ENCODE measurements at places on chromosomes 13 and 19.

DNA sequence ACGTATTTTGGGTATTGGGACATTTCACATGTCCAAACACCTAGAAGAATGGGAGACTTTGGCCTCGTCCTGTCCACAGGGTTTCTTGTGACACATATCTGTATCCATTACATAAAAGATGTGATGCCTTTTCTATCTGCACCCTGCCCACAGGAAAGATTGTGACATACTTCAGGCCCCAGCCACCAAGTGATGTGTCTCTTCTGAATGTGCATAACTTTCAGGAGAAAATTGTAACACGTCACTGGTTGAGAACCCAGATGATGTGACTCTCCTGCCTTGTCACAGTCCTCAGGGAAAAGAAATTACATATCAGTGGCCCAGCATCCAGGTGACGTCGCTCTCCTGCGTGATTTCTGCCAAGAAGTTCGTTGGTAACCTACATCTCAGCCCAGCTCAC lies 21.0 kb upstream of the ZNF681 start:
- DNase-seq: no peak

DNA sequence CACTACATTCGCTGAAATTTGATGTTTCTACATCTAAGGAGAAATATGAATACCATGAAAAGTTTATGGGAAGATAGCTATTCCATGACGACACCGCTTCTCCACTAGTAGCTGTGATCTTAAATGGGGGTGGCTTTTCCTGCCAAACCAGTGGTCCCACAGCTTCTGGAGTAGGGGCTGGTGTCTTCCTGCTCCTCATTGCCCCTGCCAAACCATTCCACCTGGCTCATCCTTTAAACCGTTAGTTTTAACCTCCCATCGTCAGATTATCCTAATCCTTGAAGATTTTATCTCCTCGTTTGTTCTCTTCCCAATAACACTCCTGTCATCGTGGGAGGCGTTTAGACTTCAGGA lies 568 bp upstream of the ZNF230 start:
- DNase-seq: no peak

DNA sequence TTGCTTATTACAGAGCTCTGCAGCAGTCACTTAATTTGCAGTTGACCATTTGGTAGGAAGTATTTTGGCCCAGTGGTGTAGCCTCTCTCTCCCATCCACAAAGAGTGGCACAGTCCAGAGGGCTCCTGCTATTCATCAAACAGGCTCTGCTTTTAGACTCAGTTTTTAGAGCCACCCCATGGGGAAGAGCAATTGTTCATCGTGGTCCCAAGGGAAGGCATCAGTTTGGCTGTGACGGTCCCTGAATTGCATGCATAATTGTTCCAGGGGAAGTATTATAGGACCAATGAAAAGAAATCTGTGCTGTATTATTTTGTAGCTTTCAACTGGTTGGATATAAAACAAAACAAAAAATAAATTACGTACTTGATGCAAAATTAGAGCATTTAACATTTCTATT lies 799.0 kb downstream of the DACH1 start:
- no peak for DNase-seq

GRCh38 chr13:37899753-37900152 lies 30.2 kb upstream of the TRPC4 start:
- DNase-seq: no peak

GRCh38 chr19:48724796-48725753 lies 5.5 kb upstream of the MAMSTR start:
- no peak for DNase-seq

DNA sequence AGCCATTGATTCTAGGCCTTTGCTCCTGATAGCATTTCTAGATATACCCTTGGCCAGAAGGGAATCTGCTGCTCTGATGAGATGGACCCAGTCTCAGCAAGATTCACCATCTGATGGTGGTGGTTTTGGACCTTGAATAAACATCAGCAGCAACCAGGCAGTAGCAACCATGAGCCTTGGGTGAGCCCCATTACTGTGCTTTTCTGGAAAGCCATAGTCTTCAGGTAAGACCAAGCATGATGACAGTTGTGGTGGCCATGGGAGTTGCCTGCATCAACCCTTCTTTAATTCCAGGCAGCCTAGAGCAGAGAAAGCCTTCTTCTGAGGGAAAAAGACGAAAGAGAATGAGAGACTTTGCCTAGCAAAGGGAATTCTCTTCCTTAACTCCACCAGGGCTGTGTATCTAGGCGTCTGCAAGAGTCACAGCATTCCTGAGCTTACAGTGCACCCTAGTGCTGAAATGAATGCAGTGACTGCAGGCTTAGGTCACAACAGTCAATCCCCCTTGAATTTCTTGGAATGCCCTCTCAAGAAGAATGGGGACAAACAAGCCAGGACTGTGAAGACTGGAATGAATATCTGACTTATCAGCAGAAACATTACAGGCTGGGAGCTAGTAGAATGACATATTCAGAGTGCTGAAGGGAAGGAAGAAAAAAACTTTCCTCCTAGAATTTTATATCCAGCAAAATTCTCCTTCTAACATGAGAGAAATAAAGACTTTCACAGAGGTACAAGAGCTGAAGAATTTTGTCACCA lies 942.4 kb upstream of the PCDH20 start:
- DNase-seq: no peak

DNA sequence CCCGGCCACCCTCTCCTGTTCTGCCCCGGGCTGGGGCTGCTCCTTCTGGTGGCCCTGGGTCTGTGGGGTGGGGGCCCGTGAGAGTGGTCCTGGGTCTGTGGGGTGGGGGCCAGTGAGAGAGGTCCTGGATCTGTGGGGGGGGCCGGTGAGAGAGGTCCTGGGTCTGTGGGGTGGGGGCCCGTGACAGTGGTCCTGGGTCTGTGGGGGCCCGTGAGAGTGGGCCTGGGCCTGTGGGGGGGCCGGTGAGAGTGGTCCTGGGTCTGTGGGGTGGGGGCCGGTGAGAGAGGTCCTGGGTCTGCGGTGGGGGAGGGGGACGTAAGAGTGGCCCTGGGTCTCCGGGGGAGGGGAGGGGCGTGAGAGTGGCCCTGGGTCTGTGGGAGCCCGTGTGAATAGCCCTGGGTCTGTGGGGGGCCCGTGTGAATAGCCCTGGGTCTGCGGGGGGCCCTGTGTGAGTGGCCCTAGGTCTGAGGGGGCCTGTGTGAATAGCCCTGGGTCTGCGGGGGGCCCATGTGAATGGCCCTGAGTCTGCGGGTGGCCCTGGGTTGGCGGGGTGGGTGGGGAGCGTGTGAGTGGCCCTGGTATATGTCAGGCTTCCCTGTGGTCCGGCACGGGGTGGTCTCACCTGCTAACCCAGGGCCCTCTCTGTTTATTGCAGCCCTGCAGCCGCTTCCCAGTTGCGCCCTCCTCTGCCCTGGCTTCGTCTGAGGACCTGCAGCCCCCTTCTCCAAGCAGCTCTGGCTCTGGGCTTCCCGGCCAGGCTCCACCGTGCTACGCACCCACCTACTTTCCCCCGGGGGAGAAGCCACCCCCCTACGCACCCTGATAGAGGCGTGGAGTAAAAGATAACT lies 52.3 kb downstream of the TMEM255B start:
- DNase-seq: peak; percentile 26

DNA sequence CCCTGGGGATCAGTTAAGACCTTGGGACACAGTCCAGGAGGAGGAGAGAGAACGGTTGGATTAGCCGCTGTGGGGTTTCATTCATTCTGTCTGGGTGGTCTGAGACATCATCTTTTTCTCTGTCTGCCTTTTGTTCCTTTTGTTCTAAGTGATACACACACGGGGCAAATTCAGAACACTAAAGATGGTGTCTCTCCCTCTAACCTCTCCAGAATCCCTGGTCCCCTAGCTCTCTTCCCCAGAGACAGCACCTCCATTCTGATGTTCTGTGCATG lies 5.0 kb downstream of the BICRA start:
- no peak for DNase-seq

DNA sequence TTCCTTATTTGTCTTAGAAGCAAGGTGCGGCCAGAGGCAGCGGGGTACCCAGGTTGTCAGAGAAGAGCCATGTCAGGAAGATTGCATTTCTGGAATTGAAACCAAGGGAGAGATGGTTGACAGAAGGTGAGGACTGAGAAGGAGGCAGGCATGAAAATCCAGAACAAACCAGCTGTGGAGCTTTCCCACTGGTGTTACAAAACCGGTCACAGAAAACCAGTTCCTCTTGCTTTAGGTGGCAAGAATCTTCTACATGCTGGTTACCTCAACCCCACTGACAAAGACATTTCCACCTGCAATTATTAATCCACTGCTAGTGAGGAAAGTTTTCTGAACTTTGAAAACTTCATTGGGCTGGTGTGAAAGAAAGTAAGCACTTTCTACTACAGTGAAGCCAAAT lies 64.0 kb upstream of the MED4 start:
- DNase-seq: no peak

GRCh38 chr19:20662421-20663105 lies 1.2 kb upstream of the ZNF626 start:
- no peak for DNase-seq

GRCh38 chr19:51331193-51331592 lies 10.7 kb downstream of the VSIG10L start:
- no peak for DNase-seq

DNA sequence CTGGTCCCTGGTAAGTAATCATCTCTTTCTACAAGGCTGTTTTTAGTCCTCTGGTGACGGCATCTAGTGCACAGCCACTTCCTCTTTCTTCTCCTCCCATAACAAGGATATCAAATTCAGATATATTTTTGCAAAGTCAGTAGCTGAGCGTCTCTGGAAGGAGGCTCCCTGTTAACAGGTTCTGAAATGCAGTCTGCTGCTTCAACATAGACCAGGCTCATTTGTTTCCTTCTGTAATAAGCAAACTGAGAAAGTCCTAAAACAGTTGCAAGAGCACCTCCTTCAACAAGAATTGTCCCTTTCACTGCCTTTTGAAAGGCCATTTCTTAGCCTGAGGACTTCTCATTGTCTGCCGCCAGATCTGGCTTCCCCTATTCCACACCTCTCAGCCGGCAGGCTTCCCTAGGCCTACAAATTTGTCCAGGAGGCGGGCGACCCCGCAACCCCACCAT lies 7.4 kb upstream of the ZSCAN5A start:
- no peak for DNase-seq

GRCh38 chr13:73335944-73336343 lies 277.1 kb downstream of the KLF5 start:
- DNase-seq: no peak

DNA sequence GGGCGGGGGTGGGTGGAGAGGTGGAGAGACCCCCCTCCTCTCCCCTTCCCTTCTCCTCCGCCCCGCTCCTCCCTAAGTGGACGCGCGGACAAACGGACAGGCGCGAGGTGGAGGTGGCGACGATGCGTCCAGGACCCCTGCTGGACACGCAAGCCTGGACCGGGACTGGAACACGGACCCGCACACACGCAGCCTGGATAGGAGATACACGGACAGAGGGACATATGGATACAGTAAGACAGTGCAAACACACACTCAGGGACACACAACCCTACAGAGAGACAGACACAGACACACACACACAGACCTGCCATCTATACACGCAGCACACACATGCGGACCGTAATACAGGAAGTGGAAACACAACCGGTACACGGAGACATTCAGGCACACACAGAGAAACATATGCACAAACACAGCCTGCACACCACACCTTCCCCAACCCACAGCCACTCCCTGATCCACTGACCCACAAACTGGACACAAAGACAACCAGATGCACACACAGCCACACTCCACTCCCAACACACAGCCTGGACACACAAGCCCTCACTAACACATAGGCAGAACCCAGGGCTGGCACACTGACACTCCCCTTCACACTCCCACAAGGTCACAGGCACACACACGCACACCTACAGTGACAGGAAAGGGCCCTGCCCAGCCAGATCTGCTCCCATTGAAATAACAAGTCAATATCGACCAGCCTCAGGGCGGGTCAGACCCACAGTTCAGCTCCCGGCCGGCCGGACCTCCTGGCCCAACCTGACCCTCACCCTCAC lies 696 bp upstream of the ERFL start:
- no peak for DNase-seq

All from Right ventricle myocardium superior (tissue), 1 donor.